ENCODE measurements at places on chromosomes 3 and 15. TPM values are rescaled to one million over a fixed set of nuclear protein-coding genes. Genes with fewer than 3 reads are reported as not detected.

Gene FBXL22
- total RNA-seq = 1.0 TPM

Gene P2RY13
- not detected for total RNA-seq

Gene TMOD3
- 77.5 TPM for total RNA-seq

Gene CACNA2D2
- total RNA-seq = 0.45 TPM

Gene CCR9
- total RNA-seq = 0.28 TPM

Gene FES
- total RNA-seq = 31.2 TPM

Gene TCTA
- 22.4 TPM for total RNA-seq

Gene LDHAL6B
- total RNA-seq = not detected

Gene SYNPR
- not detected for total RNA-seq

Gene CD200R1
- 17.6 TPM for total RNA-seq

Gene SETD5
- 111 TPM for total RNA-seq

Gene ACSBG1
- not detected for total RNA-seq

Gene GRIP2
- total RNA-seq = 0.35 TPM

Gene IL17RE
- 3.0 TPM for total RNA-seq

Gene GABRA5
- not detected for total RNA-seq

Gene DNAH12
- 0.03 TPM for total RNA-seq

DNA sequence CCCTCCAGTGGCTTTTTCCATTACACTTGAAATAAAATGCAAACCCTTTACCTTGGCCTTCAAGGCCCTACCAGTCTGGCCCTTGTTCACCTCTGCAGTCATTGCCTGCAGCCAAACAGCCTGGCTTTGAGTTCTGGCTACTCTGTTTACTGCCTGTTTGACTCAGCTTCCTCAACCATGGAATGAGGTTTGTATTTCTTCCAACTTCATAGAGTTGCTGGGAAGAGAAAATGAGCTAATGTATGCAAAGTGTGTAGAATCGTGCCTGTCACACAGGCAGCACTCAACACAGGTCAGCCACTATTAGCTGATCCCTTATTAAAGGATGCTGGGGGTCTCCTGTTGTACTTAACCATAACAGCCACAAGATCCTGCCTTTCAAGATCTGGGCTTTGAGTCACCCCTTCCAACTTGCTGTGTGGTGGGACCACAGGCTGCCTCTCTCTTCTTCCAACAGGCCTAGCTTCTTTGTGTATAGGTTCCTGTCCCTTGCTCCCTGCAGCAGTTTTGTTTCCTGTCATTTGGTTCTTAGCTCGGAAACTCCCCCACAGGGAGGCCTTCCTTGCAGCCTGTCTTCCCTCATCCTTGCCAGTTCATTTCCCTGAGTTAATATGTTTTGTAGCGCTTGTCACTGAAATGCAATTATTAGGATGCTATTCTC lies 6.4 kb downstream of the MED12L start:
- DNase-seq = no peak

DNA sequence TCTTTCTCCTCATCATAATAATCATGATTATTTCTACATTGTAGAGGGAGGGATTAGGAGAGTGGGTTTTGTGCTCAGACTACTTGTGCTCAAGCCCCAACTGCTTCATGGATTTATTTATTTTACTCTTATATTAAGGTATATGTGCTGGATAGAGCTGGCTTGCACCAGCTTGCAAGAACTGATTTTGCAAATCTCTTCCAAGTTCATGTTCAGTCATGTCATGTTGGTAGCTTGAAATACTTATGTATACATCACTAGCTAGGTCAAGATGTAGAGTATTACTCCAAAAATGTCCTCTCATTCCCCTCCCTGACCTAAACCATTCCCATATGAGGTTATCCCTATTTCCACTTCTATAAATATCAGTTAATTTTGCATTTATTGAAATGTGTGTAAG lies 293.9 kb upstream of the RBMS3 start:
- DNase-seq = no peak

- no peak for DNase-seq
These were observed 196.8 kb upstream of the AGTR1 start for GRCh38 chr3:148500881-148501280.

GRCh38 chr15:58222679-58223078 lies 84.5 kb downstream of the AQP9 start:
- DNase-seq = no peak

- DNase-seq = no peak
These were observed 709 bp downstream of the SCAMP5 start for GRCh38 chr15:74995779-74996765.

- no peak for DNase-seq
These were observed 145.5 kb downstream of the ATP10A start for GRCh38 chr15:25717457-25718168.

DNA sequence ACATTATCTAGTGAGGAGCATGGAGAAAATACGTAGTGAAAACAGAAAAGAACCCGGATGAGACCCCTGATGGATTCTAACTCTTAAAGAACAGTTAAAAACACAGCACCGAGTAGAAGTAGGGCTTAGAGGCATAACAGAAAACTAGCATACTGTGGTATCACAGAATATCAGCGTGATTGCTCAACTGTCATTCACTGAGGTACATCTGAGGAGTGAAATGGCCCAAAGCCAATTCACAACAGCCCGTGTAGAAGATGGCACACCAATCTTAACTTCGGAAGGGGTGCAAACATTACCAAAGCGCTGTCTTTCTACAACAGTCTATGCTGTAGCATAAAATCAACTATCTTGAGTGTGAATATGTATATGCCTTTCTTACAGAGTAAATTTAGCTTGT lies 1.8 kb downstream of the CLASP2 start:
- DNase-seq = no peak

DNA sequence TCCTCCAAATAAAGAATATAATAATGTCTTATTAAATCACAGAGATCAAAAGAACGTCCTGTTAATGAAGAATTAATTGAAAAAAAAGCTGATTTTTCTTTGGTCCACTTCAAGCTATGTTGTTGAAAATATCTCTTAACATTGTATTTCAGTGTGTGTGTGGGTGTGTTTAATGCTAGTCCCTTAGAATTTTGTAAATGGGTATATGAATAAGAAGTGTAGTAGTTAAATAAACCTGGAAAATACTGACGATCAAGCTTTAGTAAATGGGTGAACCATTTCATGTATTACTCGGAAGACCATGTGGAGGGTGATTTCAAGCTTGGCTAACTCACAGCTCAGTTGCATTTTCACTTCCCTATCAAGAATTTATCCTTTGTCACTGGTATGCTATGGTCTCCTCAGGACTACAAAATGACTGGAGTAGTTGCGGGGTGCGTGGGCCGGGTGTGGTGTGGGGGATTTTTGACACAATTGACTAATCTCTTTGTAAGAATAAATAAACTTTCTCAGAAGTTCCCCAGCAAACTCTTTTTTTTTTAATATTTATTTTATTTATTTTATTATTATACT lies 586.4 kb downstream of the GRM7 start:
- DNase-seq = no peak

GRCh38 chr3:190362258-190362657 lies 25.7 kb upstream of the CLDN16 start:
- no peak for DNase-seq

- DNase-seq = peak; percentile 11
These were observed 1.4 kb downstream of the C3orf22 start for GRCh38 chr3:126557415-126557745.

GRCh38 chr3:111761309-111761795 lies 97.7 kb upstream of the PHLDB2 start:
- DNase-seq = no peak

DNA sequence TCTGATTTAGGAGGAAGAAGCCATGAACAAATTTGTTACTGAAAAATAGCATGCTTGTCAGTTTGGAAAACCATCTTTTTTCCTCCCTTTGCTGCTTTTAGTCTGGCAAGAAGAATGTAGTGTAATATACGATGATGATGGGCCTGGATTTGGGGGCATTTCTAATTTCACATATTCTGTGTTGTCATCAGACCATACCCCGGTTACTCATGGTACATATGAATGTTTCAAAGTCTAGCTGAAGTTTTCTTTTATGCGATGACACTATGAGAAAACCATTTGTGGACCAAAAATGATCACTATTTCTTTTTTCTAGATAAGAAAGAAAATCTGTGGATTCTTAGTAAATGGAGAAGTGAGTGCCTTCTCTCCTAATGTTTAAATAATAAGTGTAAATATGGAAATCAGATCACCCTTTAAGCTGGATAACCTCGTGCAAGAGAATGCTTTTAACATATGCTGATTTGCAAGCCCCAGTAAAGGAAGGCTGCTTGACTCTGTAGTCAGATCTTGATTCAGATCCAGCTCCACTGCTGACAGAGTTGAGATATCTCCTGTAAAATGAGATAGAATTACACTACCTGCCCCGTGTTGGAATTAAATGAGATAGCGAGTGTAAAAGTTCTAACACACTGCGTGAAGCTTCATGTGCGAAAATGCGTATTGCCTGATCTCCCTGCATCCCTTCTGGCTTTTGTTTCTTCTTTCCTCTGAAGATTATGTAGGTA lies 3.0 kb downstream of the MEF2A start:
- no peak for DNase-seq

DNA sequence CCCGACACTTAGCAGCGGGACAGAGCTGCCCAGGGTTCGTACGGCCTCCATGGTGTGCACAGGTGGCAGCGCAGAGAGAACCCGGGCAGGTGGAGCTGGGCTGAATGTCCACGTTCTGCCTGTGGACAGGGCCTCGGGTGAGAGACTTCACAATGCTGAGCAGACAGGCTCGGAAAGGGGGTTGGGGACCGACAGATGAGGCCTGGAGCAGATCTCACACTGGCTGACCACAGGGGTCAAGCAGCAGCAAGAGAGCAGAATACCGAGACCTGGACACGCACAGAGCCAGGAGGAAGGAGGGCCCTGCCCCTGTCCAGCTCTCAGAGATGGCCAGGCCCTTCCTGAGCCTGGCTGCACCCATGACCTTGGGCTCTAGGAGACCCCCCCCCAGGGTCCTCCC lies 83.0 kb downstream of the VGLL4 start:
- no peak for DNase-seq

GRCh38 chr3:39531066-39531465 lies 63.6 kb downstream of the MOBP start:
- no peak for DNase-seq

DNA sequence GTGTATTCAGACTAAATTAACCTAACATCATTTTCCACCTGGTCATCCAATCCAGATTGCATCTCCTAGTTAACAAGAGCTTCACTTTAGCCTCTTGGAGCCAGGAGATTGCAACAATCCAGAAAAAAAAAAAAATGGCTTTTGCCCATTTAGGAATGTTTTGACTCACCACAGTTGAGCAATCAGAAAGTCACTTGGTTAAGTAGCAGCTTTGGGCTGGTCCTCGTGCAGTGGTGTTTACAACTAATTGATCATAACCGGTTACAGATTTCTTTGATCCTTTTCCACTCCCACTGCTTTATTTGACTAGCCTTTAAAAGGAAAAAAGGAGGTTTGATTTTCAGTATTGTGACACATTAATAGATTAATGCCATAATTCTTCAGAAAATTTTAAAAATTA lies 688.8 kb upstream of the CCDC54 start:
- DNase-seq = no peak

DNA sequence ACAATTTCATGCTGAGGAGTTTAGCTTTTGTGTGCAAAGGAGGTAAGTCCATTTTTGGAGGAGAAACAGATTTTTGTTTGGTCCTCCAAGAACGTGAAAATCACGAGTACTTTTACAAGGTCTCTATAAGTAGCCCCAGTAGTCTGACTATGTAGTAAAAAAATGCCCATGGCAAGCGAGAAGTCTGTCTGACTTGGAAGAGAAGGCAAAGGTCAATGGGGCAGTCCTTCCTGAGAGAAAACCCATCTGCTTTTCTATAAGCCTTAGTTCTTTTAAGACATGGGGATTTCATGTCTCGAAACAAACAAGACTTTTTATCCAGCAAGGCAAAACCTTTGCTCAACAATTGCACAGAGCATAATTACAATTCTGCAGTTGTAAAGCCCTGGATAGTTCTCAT lies 183.2 kb downstream of the GAP43 start:
- no peak for DNase-seq

- DNase-seq = no peak
These were observed 33.3 kb downstream of the TLE3 start for GRCh38 chr15:70064441-70064840.

DNA sequence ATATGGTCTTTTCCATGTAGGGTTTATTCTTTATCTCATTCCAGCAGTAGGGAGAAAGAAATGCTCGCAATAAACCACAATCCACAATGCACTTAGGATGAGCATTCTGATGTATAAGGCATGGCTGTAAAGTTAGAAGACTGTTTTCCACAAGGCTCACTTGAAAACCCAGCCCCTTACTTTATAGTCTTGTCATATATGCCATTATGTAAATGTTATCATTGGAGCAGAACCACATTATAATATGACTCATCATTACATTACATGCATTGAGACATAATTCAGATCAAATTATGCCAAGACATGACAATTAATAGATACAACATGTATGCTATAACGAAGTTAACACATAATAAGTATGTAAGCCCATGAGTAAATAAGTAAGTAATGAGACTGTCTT lies 348.1 kb downstream of the LSAMP start:
- DNase-seq = no peak

DNA sequence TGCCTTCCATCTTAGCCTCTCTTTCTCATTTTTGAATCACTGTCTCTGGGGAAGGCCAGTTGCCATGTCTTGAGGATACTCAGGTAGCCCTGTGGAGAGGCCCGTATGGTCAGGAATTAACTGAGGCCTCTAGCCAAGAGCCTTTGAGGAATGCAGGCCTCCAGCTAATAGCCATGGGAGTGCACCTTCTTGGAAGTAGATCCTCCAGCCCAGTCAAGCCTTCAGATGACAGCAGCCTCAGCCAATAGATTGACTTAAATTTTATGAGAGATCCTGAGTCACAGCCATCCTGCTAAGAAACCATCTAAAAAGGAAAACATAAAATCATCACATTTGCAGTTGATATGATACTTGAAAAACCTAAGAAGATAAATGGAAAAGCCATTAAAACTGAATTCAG lies 112.5 kb upstream of the BNIP2 start:
- DNase-seq = no peak

- DNase-seq = no peak
These were observed 894.7 kb downstream of the OTOL1 start for GRCh38 chr3:162391301-162391700.

DNA sequence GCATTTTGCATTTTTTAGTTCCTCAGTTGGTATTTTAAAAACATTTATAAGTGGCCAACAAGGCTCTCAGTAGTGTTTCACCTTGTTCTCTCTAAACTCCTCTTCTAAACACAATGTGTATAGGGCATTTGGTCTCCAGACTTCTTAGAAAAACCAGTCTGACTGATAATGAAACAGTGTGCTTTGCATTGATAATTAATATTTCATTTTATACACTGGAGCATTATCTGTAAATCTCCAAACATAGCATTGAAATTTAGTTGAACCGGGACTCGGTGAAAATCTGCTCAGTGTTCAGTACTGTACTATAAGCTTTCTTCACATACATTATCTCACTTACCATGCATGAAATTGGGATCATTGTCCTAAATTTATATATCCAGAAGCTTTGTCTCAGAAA lies 53.6 kb downstream of the SETD5 start:
- no peak for DNase-seq

DNA sequence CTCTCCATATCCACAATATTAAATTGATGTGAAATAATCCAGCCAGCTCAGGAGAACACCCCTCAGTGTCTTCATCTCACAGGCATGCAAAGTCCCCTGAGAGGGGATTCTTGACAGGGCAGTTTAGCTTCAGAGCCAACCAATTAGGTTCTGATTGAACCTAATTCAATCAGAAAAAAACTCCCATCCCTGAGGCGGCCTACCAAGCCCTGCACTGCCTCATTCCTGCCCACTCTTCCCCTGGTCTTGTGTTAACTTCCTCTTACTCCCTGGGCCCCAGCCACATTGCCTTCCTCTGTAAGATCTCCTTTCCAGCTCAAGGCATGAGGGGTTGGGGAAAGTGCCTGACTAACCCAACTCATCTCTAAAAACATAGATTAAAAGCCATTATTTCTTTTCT lies 46.1 kb downstream of the FRMD4B start:
- DNase-seq = no peak

- no peak for DNase-seq
These were observed 12.0 kb upstream of the PCCB start for GRCh38 chr3:136237961-136238649.
